ENCODE measurements at places on chromosomes 7 and 10. TPM values are rescaled to one million over a fixed set of nuclear protein-coding genes. Genes with fewer than 3 reads are reported as not detected.

SFRP4 gene
- total RNA-seq = not detected

PKD2L1 gene
- total RNA-seq = not detected

NUTM2D gene
- total RNA-seq = 4.1 TPM

CC2D2B gene
- total RNA-seq = 0.22 TPM

CRHR2 gene
- total RNA-seq = 0.09 TPM

HABP2 gene
- under 0.01 TPM for total RNA-seq

DNA sequence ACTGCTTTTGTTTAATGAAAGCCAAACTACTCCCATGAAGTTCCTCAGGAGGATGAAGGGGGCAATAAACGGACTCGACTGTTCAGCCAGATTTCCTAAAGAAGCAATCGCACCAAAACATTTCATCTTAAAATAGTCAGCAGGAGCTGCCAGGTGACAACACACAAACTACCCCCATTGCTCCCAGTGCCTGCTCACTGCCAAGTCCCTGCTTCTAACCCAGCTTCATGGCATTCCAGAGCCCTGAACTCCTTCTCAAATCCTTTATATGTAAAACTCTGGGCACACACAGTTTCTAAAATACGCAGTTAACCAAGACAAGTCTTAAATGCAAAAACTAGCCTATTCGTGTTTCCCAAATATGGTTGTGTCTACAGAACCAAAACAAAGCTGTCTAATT is 110.0 kb downstream of the SORBS1 start:
- DNase-seq = no peak

- no peak for DNase-seq
Observed at GRCh38 chr10:4767033-4767814, 58.8 kb upstream of the AKR1E2 start.

DNA sequence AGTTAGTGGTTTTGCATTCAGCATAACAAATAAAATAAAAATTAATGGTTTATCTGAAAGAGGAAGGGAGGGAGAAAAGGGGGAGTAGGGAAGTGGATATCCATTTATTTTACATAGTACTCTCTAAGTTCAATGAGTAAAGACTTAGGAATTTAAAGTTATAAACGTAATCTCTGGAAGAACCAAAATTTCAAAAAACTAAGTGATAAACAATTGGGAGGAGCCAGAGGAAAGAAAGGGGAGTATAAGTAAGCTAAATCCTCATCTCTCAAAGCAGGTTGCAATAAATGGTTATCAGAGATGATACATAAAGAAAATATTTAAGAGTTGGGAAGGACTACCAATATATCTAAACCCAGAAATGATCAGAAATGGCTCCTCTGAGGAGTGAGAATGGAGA is 46.4 kb downstream of the ANK3 start:
- DNase-seq = no peak

DNA sequence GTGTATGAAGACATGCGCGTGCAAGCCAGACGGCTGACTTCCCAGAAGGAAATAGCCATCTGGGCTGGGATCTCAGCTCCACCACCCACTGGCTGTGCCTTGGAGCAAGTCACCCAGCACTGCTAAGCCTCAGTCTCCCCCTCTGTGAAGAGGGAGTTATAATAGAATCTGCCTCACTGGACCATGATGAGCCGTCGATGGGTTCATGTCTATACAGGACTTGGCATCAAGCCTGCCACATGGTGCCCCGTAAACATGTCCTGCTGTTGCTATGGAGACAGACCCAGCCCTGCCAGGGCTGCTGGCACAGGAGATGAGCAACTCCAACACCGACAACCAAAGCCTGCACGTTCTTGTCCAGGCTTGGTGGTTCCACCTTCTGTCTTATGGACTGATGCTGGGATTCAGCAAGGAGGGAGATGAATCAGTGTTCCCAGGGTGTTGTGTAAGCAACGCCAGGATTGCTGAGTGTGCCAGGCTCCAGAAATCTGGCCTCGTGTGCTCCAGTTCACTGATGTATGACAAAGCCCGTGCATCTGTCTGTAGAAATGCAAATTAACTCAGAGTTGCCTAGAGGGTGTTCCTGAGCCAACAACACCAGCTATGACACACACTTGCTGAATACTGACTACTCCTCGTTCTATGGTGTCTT is 5.6 kb downstream of the GPR15LG start:
- DNase-seq = no peak

GRCh38 chr10:5561704-5562645 is 37.2 kb downstream of the CALML3 start:
- DNase-seq = no peak

DNA sequence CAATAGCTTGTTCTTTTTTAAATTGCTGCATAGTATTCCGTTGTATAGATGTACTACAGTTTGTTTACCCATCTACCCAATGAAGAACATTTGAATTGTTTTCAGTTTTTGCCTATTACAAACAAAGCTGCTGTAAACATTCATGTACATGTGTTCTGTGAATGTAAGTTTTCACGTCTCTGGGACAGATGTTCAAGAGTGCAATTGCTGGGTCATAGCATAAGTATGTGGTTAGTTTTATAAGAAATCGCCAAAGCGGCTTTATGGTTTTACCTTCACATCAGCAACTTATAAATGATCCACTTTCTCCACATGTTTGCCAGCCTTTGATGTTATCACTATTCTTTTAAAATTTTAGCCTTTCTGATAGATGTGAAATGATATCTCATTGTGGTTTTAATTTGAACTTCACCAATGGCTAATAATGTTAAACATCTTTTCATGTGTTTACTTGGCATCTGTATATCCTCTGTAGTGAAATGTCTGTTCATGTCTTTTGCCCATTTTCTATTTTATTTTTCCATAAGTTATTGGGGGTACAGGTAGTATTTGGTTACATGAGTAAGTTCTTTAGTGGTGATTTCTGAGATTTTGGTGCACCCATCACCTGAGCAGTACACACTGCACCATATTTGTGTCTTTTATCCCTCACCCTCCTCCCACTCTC is 73.5 kb downstream of the TBXAS1 start:
- DNase-seq = no peak

Measured in esophagus squamous epithelium (tissue), 5 donors.